Lung (tissue), 17 donors: ENCODE measurements at places on chromosomes 3 and 15. TPM values are rescaled to one million over a fixed set of nuclear protein-coding genes. Genes with fewer than 3 reads are reported as not detected.

LDHAL6B gene
- total RNA-seq = not detected

MESP2 gene
- not detected for total RNA-seq

HIGD2B gene
- not detected for total RNA-seq

CFAP100 gene
- 31.9 TPM for total RNA-seq

DNA sequence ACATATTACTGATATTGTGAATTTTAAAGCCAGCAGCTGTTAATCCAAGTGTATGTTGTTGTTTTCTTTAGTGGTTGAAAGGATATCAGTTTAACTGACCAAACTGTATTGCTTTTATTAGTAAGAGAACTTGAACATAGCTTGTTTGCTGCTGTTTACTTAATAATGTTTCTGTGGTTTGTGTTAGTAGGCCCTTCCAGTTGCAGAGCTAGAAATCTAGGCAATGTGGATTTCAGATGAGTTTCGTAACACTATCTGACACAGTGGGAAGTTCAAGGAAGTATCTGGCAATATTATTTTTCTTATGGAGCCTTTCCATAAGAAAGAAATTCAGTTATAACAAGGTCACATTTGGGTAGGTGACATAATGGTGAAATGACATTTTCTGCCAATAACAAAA is 18.5 kb downstream of the ZNF609 start:
- no peak overlapping the region for H3K4me3 ChIP-seq
- no peaks in the 10 kb centered on the region for H3K4me1 ChIP-seq
- H3K36me3 ChIP-seq = peaks cover 4% of the 10 kb centered on the region
- H3K27ac ChIP-seq = no peak overlapping the region

DNA sequence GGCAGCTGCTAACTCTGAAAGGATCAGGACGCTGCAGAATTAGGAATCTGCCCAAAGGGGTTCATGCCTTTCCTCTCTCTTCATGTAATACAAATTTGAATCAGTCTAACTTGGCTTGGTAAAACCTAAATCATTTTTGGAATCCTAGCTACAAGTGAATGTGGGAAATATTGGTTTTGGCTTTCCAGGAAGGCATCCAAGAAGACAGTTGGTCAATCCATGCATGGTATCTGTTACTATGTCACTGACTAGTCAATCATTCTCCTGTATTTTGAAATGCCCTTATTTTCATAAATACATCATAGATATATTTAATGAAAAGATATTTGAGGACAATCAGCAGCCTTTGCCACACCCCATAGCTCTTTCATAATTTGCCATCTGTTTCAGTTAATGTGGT is 7.5 kb upstream of the PLS1 start:
- DNase-seq = no peak
- H3K4me1 ChIP-seq = no peaks in the 10 kb centered on the region
- no peaks in the 10 kb centered on the region for H3K27me3 ChIP-seq
- H3K4me3 ChIP-seq = no peak overlapping the region
- no peak overlapping the region for H3K27ac ChIP-seq
- H3K36me3 ChIP-seq = no peaks in the 10 kb centered on the region

DNA sequence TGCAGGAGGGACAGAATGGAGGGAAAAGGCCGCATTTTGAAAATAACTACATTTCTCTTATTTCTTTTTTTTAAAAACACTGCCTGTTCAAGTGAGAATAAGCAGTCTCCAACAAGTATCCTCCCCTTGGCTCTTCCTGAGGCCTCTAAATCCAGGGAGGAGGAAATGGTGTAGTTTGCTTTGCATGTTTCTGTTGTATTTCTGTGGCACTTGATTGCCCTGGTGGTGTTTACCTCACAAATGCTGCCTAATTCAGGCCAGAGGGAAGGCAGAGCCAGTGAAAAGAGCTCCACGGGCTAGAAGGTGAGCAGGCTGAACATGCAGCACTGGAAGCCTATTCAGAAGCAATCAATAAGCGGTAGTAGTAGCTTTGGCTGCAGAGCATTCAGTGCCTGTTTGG is 149.3 kb upstream of the ATP11B start:
- H3K4me3 ChIP-seq = no peak overlapping the region
- no peaks in the 10 kb centered on the region for H3K4me1 ChIP-seq

DNA sequence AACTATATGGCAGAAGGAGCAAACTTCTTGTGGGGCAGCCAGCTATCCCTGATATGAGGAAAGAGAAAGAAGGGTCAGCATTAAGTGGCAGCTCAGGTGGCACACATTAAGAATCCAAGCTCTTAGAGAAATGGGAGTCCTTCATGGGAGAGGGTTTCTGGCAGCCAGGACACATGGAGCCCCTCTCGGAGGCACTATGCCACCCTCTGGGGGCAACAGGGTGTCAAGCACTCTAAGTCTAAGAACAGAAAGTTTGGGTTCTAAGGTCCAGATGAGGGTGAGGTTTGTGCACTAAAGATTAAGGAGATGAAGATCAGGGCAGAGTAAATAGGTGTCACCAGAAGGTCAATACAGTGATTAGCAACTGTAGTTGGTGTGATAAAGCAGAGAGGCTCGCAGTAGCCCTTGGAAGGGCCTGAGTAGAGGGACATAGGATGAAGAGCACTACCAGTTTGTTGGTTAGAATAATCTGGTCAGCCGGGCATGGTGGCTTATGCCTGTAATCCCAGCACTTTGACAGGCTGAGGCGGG is 89.3 kb downstream of the ST6GAL1 start:
- DNase-seq = no peak
- no peaks in the 10 kb centered on the region for H3K36me3 ChIP-seq

- no peaks in the 10 kb centered on the region for H3K4me1 ChIP-seq
- no peaks in the 10 kb centered on the region for H3K27me3 ChIP-seq
- no peak overlapping the region for H3K27ac ChIP-seq
- no peak overlapping the region for H3K4me3 ChIP-seq
- DNase-seq = no peak
Observed at GRCh38 chr3:104745313-104745712, 621.4 kb upstream of the ALCAM start.

- peaks cover 66% of the 10 kb centered on the region for H3K36me3 ChIP-seq
- no peak overlapping the region for H3K27ac ChIP-seq
- no peak for DNase-seq
Observed at GRCh38 chr3:5213574-5213966, 26.1 kb downstream of the EDEM1 start.

DNA sequence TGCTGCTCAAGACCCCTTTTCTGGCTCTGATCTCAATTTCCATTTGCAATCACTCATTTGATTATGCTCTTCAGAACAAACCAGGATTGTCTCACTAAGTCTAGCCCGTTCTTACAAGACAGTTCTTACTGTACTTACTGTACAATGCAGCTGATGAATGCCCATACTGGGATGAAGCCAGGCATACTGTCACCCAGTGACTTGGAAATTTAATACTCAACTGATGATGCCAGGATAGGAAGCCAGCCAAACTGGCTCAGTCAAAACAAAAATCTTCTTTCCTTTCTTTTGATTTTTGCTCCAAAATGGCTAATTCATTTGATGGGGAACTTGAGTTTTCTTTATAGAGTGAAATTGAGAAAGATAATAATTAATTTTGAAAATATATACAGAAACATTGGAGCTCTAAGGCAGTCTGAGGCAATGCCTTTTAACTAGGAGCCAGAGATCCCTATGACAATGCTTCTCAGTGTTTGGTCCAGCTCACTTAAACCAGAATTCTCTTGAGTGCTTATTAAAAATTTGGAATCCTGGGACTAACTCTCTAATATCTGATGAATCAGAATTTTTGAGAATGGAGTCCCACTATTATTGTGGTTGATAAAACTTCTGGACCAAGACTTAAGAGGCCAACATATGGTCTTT is 265.6 kb upstream of the THBS1 start:
- peaks cover 3% of the 10 kb centered on the region for H3K4me1 ChIP-seq
- no peaks in the 10 kb centered on the region for H3K36me3 ChIP-seq
- no peak overlapping the region for H3K4me3 ChIP-seq
- H3K27ac ChIP-seq = no peak overlapping the region
